ENCODE measurements at places on chromosomes 4 and X.

DNA sequence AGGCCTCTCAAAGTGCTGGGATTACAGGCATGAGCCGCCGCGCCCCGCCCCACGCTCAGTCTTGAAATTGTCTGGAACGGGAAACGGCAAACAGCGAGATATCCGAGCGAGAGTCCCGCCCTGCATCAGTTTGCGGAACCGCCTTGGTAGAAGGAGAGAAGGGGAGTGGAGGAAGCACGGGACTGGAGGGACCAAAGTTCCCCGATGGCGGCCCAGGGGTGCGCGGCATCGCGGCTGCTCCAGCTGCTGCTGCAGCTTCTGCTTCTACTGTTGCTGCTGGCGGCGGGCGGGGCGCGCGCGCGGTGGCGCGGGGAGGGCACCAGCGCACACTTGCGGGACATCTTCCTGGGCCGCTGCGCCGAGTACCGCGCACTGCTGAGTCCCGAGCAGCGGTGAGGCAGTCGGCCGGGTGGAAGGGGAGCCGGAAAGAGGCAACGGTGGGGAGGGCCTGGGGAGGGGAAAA, at the start of gene BST1:
Gene BST1, plus strand, starts transcription at position 125 of the 463 bp plus-strand sequence. Its CDS starts 80 bp downstream, at position 205.
- no peak for DNase-seq

GRCh38 chr4:100208459-100208858, 18.2 kb upstream of the DDIT4L start:
- no peak for DNase-seq

- DNase-seq, result no peak
Measured at GRCh38 chr4:6937754-6938153, 28.1 kb downstream of the TBC1D14 start.

GRCh38 chr4:24260923-24261564, 323.3 kb downstream of the DHX15 start:
- no peak for DNase-seq

GRCh38 chr4:92104506-92104905, 199.3 kb upstream of the GRID2 start:
- no peak for DNase-seq

- DNase-seq, result no peak
Measured at GRCh38 chr4:51859476-51860031, 16.6 kb downstream of the DCUN1D4 start.

- DNase-seq, result no peak
Measured at GRCh38 chr4:102352781-102353180, 7.5 kb upstream of the SLC39A8 start.

- no peak for DNase-seq
Measured at GRCh38 chrX:135432453-135432852, 10.7 kb downstream of the SMIM10L2A start.

- no peak for DNase-seq
Measured at GRCh38 chrX:97828471-97828870, 944.8 kb downstream of the RPA4 start.

GRCh38 chr4:40956721-40957255, 207.0 kb downstream of the NSUN7 start:
- DNase-seq, result no peak

DNA sequence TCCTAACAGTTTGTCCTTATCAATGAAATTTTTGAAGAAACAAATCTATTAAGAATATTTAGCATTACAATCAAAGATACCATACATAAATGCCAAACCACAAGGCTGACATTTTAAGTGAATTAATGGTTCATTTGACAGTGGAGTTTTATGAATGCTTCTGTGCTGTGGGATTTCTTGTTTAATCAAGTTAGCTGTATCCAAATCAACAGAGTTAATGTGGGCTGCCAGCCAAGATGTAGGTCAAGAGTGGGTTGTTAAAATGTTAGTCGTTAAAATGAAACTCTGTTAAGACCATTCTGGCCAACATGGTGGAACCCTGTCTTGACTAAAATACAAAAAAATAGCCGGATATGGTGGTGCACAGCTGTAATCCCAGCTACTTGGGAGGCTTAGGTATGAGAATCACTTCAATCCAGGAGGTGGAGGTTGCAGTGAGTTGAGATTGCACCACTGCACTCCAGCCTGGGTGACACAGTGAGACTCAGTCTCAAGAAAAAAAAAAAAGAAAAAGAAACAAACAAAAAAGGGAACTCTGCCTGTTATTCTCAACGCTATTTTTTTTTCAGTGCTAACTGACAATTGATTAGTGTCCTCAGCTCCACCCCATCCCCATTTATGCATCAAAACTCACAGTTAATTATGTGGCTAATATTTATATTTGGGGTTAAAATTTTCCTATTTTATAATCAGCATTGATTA, 20.2 kb downstream of the GPAT3 start:
- no peak for DNase-seq

DNA sequence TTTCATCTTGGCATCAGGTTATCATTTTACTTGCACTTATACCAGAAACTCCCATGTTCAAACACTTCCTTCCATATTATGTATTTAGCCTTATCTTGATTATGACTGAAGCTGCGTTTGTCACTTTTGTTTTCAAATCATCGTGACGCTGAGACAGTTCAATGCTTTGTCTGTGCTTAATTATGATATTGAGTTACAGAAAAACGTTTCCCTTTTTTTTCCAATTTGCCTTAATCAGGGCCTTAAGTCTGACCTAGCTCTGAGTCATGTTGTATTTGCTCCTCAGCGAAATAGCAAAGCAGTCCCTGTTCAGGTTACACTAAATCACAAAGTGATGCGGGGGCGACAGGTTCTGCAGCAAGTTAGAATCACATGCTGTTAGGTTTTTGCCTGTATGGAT, 254.7 kb downstream of the AFF2 start:
- DNase-seq, result no peak

DNA sequence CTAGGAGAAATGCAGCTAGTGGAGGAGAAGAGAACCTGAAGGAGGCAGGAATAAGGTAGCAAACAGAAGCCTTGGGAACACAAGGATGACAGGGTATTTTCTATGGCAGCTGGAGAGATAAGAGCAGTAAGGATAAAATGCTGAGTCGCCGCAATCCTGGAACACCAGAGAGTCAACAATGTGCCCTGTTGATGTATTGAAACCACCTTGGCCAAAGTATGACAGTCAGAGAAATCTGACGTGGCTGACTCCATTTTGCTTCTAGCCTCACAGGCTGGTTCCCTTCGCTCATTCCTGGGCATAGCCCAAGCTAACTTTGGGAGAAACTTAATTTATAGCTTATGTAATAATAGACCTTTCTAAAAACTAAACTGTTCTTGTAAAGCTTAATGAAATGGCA, 56.6 kb upstream of the C4orf54 start:
- DNase-seq, result no peak

- no peak for DNase-seq
Measured at GRCh38 chrX:79182071-79182470, 37.6 kb downstream of the GPR174 start.

GRCh38 chrX:16187024-16187760, 19.9 kb downstream of the MAGEB17 start:
- DNase-seq, result no peak

- DNase-seq, result no peak
Measured at GRCh38 chr4:139241086-139241783, 38.8 kb downstream of the MGARP start.

DNA sequence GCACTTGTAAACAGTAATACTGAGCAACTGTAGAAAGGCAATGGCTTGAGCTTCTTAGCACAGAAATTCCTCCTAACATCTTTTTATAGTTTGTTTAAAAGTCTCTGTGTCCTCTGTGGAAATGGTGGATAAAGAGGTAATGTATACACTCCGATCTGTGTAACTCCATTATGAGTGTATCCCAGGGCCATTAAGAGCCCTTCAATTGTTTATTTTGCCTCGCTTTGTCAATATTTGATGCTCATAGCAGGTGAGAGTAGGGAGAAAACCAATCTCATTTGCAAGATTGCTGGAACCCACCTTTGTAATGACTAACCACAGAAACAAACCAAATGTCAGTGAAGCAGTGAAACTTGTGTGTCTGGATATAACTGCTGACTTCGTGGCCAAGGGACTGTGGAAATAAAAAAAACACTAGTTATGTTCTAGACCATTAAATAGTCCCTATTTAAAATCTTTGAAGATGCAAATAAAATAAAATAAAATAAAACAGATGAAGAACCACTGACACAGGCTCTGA, 598.2 kb upstream of the BOD1L1 start:
- no peak for DNase-seq

- no peak for DNase-seq
Measured at GRCh38 chr4:153337686-153338085, 6.8 kb upstream of the MND1 start.

DNA sequence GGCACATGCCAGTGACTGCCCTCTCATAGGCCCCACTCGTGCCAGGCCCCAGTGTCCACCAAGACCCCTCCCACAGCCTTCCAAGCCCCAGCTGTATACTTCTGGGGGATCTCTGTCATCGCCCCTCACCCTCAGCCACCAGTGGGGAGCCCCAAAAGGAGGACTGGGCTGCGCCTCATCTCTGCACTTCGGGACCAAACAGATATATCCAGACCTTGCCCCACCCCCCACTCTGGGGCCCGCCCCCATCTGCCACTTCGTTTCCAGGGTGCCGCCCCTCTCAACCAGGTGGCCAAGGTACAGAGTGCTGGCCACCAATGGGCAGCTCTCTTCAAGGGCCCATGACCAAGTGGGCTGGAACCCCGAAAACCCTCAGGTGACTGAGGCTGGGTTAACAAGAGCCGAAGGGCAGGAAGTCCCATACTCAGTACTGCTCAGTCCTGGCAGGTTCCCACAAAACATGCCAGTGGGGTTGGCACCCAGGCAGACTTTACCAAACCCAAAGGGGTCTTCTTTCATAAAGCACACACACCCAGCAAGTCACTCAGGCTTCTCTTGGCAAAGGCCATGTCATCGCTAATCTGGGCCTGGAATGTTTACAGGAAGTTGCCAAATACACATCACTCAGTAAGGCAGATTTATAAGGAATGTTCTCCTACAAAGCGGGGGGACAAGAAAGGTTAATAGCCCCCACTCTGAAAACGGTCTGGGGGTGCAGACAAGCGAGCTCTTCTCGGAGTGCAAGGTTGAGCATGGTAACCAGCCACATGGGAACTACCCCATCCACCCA, 4.4 kb downstream of the ZFYVE28 start:
- DNase-seq, result no peak

GRCh38 chr4:152536545-152537182, 772 bp upstream of the FBXW7 start:
- DNase-seq, result peak; percentile 74

DNA sequence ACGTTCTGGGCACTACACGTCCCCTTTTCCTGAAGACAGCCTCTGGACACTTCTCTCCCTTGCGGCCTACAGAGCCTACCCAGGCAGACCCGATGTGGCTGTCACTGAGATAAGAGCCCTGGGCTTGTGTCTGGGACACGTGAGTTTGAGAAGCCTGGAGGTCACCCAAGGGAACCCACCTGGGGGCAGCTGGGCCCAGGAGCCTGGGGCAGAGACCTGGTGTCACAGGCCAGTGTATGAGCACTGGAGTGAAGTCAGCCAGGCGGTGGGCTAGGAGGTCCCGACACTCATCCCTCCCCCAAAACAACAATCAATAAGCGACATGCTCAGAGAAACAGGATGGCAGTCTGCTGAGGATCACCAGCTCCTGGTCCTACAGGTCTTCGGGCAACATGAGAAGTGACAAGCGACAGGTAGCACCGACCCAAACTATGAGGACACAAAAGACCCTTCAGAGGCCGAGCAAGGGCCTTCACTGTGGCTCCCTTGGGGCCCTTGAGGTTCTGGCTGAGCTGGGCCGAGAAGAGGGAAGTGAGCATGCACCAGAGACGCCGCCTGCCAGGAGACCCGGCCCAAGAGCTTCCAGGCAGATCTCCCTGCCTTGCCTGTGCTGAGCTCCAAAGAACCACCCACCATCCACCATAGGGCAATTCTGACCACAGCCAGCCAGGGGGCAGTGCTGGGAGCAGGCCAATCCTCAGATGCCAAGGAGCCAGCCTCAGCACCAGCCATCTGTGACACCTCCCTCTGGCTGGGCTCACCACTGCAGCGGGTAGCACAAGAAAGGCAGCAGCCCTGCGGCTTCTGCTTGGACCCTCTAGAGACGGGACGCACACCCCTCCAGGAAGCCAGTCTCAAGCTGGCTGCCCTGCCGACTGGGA, 11.0 kb upstream of the DUSP9 start:
- DNase-seq, result no peak

DNA sequence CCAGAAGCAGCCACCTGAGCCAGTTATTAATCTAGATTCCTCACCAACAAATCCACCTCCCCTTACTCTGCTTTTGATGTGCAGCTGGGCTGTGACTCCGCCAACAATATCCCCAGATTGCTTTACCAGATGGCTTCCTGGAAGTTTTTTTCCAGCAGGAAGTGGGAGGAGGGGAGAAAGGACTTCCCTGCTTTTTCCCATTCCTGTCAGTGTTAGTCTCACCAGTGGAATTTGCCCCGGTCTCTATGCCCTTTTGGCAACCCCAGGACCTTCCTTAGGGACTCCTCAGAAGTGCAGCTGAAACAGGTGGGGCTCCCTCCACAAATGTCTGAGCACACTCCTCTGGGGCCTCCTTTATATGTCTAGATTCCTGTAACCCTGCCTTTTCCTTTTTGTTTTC, 465.2 kb upstream of the IGFBP7 start:
- DNase-seq, result no peak

DNA sequence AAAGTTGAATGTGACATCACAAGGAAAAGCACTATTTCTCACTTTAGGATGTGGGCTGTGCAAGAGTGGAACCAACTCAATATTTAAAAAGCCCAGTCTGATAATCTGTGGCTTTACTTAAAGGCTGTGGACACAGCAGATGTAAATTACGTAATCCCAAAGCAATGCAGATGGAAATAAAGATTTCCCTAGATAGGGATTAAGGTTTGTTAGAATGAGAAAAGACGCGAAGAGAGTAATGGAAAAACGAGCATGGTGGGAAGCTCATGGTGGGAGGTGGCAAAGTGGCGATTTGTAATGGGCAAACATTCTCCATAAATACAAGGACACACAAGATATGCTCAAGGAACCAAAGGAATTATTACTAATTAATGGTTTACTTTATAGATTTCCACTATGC, 985.5 kb downstream of the FSTL5 start:
- no peak for DNase-seq

DNA sequence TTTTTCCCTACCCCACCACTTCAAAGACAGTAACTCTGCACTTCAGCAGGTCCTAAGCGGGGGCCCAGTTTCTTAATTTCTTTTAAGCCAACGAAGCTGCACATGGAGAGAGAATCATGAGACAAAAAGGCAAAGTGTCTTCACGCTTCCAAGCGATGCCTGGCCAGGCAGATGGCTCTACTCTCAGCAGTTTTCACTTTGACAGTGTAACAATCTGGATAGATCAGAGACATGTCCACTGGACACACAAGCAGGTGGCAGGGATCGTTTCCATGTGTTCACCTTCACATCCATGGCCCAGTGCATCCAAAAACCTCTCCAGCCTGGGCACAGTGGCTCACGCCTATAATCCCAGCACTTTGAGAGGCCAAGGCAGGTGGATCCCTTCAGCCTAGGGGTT, 27.8 kb downstream of the PPP2R2C start:
- no peak for DNase-seq

DNA sequence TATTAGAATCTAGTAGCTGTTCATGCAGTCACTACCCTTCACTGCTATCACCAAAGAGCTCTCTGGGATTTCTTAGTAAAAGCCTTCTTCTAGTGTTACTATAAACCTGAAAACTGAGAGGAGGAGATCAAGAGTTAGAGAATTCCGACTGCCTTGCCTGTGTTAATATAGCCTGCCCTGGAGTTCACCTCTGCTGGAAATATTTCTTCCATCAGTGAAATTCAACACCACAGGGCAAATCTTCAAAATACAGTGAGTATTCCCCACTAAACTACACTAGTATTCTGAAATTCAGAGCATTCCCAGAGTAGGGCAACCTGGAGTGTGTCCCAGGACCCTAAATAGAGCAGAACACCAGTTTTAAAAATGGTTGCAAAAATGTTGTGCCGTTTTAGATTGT, 301.1 kb downstream of the ARHGAP24 start:
- no peak for DNase-seq

All from NK-92 treated with Interleukin-12 subunit alpha and Interleukin-12 subunit beta, amount 100 ng/mL, for 24 hours (cell line).